Neural crest cell (in vitro differentiated cells): ENCODE measurements at places on chromosomes 5 and 9.

DNA sequence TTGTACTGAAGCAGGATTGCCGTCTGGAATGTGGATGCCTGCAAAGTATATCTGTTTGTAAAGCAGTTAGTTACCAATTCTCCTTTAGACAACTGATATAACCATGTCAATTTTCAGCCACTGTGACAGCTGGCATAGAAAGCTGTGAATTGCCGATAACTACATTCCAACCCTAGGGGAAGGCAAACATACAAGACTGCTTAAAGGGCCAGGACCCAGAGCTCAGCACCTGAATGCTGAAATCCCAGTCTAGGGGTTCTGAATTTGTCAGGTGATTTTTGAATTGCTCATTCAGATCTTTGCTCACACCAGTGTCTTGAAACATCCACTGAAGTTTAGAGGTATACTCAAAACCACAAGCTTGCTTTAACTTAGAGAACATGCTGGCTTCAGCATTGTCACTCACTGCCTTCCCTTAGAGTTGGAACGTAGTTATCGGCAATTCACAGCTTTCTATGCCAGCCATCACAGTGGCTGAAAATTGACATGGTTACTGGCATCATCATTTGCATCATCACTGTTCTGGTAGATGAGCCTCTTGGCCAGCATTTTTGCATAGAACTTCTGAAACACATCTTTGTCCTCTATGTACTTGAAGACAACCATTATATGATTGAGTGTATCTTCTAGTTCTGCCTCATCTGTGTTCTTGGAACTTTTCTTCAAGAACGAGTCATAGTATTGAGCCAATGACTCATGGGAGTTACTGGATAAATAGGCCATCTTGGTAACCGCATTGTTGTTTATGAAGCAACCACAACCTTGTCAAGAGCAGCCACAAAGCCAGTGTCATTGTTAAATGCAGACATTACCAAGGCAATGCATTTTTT is 82.1 kb downstream of the CCDC192 start:
- no peak for DNase-seq

GRCh38 chr5:159444441-159445082 is 114.3 kb upstream of the IL12B start:
- no peak for DNase-seq

DNA sequence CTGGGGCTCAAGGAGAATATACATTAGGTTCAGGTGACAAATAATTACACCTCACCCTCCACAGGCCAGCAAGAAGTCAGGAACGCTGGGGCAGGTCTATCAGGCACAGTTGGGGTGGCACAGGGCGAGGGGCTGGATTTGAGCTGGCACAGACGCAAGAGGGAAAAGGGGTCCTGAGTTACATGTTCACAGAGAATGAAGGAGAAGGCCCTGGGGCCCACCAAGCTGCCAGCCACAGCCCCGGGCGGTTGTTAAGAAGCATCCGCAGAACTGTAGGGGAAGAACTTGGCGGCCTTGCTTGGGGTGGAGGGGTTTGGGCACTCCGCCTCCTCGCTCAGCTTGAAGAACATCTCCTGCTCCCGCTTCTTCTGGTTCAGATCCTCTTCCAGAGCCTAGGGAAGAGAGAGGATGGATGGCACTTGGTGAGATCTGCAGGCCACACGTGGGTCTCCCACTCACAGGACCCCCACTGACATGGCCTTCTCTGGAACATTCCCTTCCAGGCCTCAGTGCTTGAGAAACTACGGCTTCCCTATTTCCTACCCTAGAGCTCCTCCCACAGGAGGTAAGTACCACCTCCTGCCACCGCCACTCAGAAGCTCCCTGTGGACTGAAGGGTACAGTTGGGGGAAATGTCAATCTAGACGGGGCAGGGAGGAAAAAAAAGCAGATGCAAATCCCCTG is 38.3 kb upstream of the FBXW11 start:
- DNase-seq, result no peak

DNA sequence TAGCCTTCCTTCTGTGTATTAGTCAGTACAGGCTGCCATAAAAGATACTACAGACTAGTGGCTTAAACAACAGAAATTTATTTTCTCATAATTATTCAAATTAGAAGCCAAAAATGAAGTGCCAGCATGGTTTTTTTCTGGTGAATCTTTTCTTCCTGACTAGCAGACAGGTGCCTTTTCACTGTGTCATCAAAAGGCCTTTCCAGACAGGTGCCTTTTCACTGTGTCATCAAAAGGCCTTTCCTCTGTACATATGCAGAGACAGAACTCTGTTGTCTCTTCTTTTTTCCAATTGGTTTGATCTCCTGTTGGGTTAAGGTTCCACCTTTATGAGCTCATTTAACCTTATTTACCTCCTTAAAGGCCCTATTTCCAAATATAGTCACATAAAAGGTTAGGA is 599.9 kb downstream of the ISL1 start:
- no peak for DNase-seq

- DNase-seq, result no peak
These were observed 60.7 kb upstream of the SPDL1 start for GRCh38 chr5:169522851-169523250.

GRCh38 chr5:68331192-68332079 is 115.9 kb downstream of the PIK3R1 start:
- no peak for DNase-seq

DNA sequence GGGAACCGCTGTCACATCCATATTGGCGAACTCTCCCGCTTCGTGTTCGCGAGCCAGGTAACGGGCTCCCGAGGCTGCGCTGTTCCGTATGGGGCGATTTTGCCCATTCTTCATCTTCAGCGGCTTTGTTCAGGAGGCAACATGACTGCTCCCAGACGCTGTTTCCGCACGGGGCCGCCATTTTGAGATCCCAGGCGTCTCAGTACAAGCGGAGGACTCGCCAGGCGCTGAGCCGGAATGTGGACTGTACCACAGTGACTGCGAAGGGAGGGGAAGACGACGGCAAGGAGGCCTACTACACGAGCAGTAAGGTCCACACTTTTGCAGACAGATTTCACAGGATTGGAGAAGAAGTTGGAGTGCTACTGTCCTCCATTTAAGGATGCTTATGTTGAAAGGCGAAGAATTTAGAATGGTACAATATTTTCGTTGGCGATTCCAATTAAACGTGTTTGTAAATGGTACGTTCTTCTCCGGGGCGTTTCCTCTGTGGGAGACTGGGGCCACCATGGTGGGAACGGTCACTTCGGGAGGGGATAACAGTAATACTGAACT is 41.6 kb upstream of the ZNF300 start:
- DNase-seq, result no peak
